Neural progenitor cell (in vitro differentiated cells): ENCODE measurements at places on chromosomes 6 and 20. TPM values are rescaled to one million over a fixed set of nuclear protein-coding genes. Genes with fewer than 3 reads are reported as not detected.

Gene COL9A3
- total RNA-seq, result 10.5 and 34.8 TPM in 2 replicates

Gene PRRT1
- total RNA-seq, result 0.40 TPM in 1 of 2 replicates, not detected in the other

- DNase-seq, result peak; percentile 46
Observed at GRCh38 chr20:24747010-24747712, 201.9 kb upstream of the CST7 start.

Gene CALHM5
- total RNA-seq, result 0.07 and 0.09 TPM in 2 replicates

Gene PRKN
- total RNA-seq, result 2.2 and 2.8 TPM in 2 replicates
